NCI-H1436 treated with DMSO at 0.1 percent for 48 hours (cell line): ENCODE measurements at places on chromosomes 2 and 18.

GRCh38 chr2:18659915-18660314, 70.5 kb upstream of the NT5C1B start:
- no peak for DNase-seq

GRCh38 chr18:34866739-34867138, 156.6 kb downstream of the DTNA start:
- DNase-seq = no peak

- no peak for DNase-seq
These were observed 492.4 kb downstream of the PLCL1 start for GRCh38 chr2:198296665-198297308.

- no peak for DNase-seq
These were observed 65.6 kb upstream of the SCN1A start for GRCh38 chr2:166193407-166193806.
